Daoy (cell line): ENCODE measurements at places on chromosomes 7 and 10. TPM values are rescaled to one million over a fixed set of nuclear protein-coding genes. Genes with fewer than 3 reads are reported as not detected.
A peak's percentile ranks its signal among the peaks of the same experiment; 100 is the strongest.

The TEX36 gene
- not detected in 2 replicates for total RNA-seq

DNA sequence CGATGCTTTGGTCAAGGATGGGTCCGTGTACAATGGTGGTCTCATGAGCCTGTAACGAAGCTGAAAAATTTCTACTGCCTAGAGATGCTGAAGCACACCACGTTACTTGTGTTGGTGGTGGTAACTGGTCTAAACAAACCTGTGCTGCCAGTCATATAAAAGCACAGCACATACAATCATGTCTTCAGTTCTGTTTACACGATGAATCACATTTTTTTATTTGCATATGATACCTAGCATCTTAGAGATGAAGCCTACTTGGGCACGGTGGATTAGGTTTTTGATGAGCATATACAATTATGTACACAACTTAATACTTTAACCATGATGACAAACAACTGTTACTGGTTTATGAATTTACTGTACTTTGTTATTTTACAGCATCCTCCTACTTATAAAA is 201.0 kb downstream of the ZMYND11 start:
- DNase-seq = no peak

GRCh38 chr10:129926066-129927055 is 37.7 kb downstream of the EBF3 start:
- DNase-seq = no peak

- DNase-seq = peak; percentile 62
Measured at GRCh38 chr10:67606572-67606971, 89.4 kb downstream of the CTNNA3 start.

- no peak for DNase-seq
Measured at GRCh38 chr7:31096877-31097258, 44.8 kb downstream of the ADCYAP1R1 start.

DNA sequence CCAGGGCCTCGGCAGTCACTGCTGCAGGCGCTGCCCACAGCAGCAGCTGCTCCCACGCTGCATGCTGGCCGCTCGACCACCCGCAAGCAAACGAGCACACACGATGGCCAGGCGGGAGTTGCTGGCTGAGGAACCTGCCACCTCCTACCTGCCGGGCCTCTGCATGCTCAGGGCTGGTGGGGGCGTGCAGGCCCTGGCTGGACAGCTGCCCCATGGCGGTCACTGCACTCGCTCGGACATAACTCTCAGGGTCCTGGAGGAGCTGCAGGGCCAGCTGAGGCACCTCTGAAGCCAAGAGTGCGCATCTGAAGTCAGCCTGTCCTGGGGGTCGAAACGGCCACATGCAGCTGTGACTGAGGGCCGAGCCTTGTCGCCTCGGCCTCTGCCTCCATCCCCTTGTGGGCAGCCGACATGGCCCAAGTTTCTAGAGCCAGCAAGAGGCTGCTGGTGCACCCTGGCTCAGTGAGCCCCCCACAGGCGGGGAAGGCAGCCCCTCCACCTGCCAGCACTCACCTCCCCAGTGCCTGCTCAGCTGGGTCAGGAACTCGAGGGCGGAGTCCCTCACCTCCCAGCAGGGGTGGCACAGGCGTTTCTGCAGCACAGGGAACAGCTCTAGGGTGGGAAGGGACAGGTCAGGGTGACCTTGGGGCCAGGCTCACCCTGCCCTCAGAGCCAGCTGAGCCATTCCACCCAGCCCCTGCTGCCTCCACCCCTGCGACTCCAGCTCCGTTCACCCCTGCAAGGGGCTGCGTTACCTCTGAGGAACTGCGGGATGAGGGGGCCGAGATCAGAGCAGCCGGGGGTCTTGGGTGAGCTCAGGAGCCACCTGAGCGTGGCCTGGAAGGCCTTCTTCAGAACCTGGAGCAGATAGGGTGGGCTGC is 16.1 kb downstream of the BRAT1 start:
- peak; percentile 9 for DNase-seq

DNA sequence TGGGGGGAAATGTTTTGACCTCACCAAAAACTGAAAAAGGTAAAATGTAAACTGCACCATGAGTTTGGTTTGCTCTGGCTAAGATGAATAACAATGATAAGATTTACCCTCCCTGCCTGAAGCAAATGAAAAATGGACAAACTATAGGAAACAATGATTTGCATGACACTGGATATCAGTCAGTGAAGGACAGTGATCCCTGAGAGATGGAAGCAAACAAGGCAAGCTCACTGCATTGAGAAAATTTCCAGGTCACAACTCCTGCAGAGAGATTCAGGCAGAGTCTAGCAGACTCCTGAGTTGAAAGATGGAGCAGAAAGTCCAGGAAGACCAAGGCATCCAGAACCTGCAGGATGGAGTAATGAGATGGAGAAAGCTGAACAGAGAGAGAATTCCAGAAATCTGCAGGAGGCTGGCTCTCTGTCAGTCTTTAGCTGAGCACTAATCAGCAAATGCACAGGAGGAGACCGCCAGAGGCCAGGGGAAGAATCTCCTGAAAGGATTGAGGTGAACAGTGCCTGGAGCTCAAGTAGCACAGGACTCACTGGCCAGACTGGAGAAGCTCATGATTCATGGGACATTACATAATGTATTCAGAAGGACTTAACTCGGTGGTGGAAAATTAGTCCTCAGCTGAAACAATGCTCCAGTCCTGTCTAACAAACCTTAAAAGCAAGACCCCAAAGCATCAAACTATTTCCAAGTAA is 51.2 kb upstream of the PALS2 start:
- DNase-seq = no peak

DNA sequence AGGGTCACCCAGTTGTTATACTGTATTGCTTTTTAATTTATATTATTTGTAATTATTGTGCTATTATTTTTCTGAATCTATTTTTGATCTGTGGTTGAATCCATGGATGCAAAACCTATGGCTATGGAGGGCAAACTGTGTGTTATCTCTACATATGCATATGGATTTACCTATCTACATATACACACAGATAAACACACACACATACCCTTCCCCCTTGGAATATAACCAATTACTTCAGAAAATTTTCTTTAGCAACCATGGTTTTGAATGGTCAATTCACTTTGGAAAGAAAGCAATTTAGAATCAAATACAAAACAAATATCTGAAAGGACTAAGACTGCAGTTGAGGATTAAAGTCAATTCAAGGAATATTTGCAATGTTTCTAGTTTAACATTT is 39.1 kb downstream of the MTPN start:
- no peak for DNase-seq

The ASB15 gene
- not detected in 2 replicates for total RNA-seq

- DNase-seq = no peak
Measured at GRCh38 chr10:65827359-65827758, 1098.5 kb upstream of the LRRTM3 start.

- peak; percentile 29 for DNase-seq
Measured at GRCh38 chr7:132275416-132276233, 300.6 kb downstream of the PLXNA4 start.

DNA sequence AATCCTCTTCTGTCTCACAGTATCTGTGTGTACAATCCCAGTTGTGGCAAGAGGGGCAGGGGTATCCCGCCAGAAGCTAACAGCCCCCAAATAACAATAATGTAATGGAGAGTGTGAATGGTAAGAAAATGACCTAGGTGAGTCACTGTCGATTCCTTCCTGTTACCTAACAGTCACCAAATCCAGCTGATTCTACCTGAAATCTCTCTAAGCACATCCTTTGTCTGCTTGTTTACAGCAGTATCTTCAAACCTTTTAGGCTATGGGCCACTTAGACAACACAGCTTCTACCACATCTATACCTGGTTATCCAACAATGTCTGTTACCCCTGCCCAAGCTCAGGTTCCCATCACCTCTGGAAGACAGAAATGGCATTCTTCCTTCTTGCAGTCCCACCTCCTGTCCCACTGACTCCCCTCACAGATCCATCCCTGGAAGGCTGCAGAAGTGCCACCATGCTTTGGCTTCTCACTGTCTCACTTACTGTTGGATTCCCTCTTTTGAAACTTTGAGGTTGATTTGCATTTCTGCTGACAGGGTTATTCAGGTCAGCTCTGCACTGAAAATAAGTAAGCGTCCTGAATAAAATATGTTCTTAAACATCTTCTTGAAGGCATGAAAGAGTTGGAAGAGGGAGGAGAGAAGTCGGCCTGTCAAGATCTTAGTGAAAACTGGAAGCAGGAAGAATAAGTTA is 13.1 kb downstream of the PIP4K2A start:
- no peak for DNase-seq

DNA sequence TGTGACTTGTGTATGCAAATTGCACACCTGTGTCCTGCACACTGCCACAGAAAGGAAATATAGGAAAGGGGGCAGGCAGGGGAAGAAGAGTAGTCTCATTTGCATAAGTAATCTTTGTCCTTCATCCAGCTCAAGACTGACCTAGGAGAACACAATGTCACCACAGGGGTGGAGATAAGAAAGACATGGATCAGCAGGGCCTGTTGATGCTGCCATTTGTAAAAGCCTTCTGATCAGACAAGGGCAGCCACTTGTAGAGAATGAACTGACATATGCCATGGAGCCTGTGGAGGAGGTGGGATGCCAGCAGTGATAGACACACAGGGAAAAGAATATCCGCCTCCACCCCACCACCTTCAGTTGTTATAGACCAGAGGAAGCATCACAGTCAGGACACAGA is 528.9 kb downstream of the HTR7 start:
- no peak for DNase-seq

The IKZF1 gene
- total RNA-seq = 4.2 and 5.2 TPM in 2 replicates

GRCh38 chr7:95660023-95660434 is 63.7 kb upstream of the PDK4 start:
- no peak for DNase-seq

The ANKRD30A gene
- total RNA-seq = not detected in 2 replicates

The STEAP1 gene
- 24.9 and 28.5 TPM in 2 replicates for total RNA-seq

The ADRA2A gene
- not detected in 2 replicates for total RNA-seq

DNA sequence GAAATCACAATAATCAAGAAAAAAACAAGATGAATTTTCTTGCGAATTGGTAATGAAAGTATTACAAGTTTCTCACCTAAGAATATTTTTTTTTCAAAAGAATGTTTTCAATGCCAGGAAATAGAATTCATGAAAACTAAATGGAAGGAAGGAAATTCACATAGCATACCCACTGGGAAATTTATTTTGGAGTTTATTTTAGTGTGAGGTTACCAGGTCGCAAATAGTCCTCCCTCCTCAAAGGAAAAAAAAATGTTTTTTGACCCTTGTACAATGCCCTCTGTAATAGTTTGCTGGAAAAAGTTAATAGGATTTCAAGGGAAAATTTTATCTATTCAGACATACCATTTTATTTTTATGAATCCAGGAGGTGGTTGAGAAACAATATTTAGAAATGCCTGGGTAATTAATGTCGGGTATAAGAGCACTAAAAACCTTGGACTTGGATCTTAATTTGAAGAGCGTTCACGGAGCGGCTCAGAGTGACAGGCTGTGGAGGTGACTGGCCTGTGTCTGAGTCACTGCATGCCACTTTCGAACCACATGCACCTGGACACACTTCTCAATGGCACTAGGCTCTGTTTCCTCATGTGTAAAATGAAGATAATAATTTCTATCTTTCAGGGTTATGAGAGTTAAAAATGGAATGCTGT is 28.2 kb downstream of the CUBN start:
- DNase-seq = no peak

DNA sequence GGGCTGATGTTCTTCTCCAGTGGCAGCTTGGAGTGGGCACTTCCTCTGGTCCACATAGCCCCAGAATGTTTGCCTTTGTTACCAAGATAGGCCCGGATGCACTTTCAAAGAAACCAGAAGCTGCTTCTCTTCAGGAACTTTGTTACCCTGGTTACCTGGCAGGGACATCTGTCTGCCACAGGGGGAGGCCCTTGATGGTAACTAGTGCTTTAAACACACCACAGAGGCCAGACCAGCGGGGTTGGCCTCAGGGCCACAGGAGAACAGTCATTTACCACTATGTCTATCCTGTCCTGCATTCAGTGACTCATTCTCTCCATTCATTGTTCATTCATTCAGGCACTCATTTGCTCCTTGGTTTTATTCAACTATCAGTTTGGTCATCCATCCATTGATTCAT is 11.9 kb upstream of the PLEKHA1 start:
- DNase-seq = peak; percentile 11

DNA sequence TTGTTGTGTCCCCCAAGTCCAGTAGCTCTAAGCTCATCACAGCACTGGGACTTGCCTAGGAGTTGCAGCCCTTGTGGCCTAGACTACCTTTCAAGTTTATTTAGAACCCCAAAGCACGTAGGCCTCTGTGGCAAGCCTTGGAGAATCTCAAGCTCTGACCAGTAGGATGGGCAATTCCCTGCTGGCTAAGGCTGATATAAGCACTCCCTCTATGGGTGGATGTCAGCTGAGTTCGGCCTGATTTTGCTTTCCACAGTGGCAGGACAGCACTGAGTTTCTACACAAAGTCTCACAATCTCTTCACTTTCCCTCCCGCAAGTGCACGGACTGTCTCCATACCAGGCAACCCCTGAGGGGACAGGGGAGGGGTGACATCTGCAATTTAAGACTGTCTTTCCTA is 886.4 kb upstream of the LRRN3 start:
- no peak for DNase-seq

DNA sequence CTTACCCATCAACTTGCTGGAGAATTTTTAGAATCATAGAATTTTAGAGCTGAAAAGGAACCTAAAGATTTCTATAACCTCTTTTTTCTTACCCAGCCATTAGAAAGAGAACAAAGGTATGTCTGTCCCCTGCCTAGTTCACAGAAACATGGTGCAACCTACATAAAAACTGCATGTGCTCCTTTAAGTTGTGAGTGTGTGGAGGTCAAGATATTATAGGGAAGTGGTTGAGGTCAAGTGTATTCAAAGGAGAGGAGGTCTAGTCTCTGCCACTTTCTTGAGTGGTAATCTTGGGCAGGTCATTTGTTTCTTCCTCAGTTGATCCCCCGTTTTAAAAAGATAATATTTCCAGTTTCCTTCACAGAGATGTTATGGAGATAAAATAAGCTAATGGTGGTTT is 6.4 kb downstream of the UBTD1 start:
- DNase-seq = no peak

The TMEM184A gene
- 1.7 and 5.9 TPM in 2 replicates for total RNA-seq

GRCh38 chr10:52308251-52309031 is 5.6 kb upstream of the DKK1 start:
- DNase-seq = peak; percentile 62

DNA sequence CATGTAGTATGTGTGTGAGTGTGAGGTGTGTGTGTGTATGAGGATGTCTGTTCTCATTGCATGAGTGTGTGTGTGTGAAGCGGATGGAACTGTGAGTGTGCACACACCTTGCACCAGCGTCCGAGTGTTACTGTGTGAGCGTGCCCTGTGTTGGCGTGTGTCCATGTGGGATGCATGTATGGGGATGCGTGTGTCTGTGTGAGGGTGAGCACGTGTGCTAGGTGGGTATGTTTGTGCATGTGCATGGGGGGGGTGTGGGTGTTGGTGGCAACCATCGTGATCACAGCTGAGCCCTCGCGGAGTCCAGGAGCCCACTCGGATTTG is 6.4 kb downstream of the KNDC1 start:
- no peak for DNase-seq

- DNase-seq = no peak
Measured at GRCh38 chr7:126501617-126502016, 751.1 kb downstream of the GRM8 start.
